ENCODE measurements at places on chromosomes 2 and 18.
A peak's percentile ranks its signal among the peaks of the same experiment; 100 is the strongest.

DNA sequence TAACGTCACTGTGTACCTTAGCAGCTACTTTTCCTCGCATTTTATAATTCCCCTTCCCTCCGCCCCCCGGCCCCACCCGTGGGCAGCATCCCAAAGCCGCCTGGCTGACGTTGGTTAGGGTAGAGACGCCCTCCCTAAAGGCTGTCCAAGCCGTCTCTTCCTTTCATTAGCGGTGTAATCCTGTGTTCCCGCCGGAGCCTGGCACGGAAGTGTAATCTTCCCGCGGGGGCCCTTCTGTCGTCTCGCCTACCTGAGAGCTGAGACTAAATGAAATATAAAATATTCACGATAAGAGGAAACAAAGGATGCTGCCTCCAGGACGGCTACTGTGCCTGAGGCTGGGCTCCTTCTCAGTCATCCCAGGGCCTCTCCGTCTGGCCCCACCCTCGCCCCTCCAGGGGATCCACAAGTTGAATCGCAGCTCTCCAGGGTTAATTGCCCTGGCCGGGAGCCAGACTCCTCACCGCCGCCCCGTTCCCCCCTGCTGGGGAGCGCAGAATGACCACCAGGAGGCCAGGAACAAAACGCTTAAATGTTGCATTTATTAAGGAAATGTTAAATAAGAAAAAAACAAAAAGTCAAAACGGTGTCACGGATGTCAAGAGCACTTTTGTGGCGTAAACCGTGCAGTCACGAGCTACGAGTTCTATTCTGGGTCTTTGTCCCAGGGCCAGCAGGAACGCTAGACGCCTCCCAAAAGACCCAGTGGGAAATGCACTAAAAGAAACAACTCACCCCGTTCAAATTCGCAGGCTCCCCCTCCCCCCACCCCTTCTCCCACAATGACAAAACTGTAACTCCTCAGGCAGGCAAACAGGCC lies 1.5 kb downstream of the RPRM start:
- DNase-seq = no peak

DNA sequence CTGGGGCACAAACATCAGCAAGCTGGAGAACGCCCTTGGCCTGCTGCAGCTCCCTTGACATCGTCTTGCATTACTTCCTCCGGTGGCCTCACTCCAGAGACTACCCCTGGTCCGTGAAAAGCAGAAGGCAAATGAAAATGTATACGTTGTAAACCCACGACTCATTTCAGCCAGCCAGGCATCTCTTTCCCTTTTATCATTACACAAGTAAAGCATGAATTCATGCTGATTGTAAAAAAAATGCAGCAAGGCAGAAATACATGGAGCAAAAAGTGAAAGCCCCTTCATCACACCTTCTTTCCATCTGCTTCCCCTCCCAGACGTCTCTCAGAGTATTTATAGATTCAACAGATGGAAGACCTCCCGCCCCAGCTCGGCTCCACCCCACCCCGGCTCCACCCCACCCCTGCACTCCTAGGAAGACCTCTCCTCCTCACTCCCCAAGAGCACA lies 41.6 kb upstream of the RALBP1 start:
- DNase-seq = no peak

GRCh38 chr18:64791236-64791635 lies 642.3 kb upstream of the LINC00305 start:
- no peak for DNase-seq

- peak; percentile 15 for DNase-seq
Measured at GRCh38 chr2:233482616-233483015, 84.0 kb downstream of the USP40 start.

DNA sequence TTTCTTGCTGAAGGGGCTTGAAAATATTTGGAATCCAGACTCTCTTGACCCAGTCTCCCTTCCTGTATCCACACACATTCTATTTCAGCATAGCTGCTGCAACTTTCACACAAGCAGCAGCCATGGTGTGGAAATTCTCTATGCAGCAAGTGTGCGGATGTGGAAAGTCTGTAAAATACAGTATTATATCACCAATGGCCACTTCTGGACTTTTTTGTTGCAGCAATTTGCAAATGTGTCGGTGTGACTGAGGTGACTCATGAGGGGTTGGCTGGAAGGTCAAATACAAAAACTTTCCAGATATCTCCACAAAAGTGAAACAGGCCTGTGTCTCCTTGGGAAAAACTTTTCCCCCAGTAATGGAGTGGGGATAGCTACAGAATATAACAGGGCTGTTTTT lies 299.3 kb upstream of the GYPC start:
- no peak for DNase-seq

GRCh38 chr2:28433935-28434599 lies 41.4 kb downstream of the FOSL2 start:
- no peak for DNase-seq
